T-helper 9 cell (primary cell): ENCODE measurements at places on chromosomes 11 and 22.

- no peak for DNase-seq
Measured at GRCh38 chr22:40001106-40001505, 6.4 kb downstream of the FAM83F start.

GRCh38 chr22:26461188-26461810 is 22.3 kb downstream of the HPS4 start:
- peak; percentile 42 for DNase-seq

DNA sequence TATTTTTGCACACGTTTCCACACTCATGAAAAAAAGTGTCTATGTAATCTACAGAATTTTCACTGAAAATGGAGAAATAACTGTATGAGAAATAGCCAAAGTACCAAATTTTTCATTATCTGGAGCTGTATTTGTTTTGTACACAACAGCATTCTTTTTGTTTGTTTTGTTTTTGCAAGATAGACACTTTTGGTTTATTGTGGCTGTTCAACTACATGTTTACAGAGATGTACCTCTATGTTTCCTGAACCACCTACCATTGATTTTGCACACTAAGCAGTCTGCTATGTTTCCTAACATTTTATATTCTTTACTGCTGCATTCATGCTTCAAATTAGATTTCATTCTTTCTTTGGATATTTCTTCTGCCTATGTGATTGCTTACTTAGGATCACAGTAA is 116.3 kb downstream of the ELP4 start:
- DNase-seq = no peak

GRCh38 chr22:50035976-50036724 is 21.9 kb downstream of the TTLL8 start:
- no peak for DNase-seq

DNA sequence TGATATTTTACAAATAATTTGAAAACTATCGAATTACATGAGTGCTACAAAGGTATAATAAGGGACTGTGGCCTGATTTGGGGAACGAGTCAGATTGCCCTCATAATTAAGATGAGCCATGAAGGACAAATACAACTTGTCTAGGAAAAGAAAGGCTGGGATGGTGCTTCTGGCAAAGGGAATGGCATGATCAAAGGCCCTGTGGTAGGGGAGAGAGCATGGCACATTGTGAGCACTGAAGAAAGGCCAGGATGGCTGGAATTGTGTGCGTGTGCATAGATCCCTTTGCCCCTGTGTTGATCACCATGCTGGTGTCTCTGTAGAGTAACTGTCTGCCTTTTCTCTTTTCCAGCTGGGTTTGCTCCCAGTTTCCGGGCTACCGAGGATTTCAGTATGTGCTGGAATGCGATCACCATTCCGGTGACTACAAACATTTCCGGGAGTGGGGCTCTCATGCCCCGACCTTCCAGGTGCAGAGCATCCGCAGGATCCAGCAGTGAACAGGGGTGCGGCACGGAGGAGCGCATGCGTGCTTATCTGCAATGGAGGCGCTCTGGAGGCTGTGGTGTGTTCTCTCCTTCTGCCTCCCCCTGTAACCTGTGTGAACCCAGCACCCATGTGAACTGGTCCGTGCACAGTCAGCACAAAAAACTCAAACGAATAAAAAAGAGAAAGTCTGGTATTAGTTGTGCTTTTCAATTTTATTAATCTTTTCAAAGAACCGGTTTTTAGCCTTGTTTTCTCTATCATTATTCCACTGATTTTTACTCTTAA is 8.4 kb downstream of the CRYBA4 start:
- no peak for DNase-seq
